ENCODE measurements at places on chromosomes 2 and 18. TPM values are rescaled to one million over a fixed set of nuclear protein-coding genes. Genes with fewer than 3 reads are reported as not detected.

CRYGC gene
- not detected for total RNA-seq

SERPINB3 gene
- total RNA-seq, result not detected

DNPEP gene
- total RNA-seq, result 50.0 TPM

SANBR gene
- 13.8 TPM for total RNA-seq

RMND5A gene
- total RNA-seq, result 61.4 TPM

ASXL3 gene
- total RNA-seq, result 0.07 TPM

SEMA4F gene
- total RNA-seq, result 6.4 TPM

RAD51AP2 gene
- total RNA-seq, result not detected

PIK3C3 gene
- 43.0 TPM for total RNA-seq

IL18R1 gene
- 3.7 TPM for total RNA-seq

WNT10A gene
- not detected for total RNA-seq

C2orf72 gene
- total RNA-seq, result not detected

IL18RAP gene
- total RNA-seq, result not detected

CRYGA gene
- total RNA-seq, result not detected

GPATCH11 gene
- total RNA-seq, result 7.3 TPM

STPG4 gene
- 0.11 TPM for total RNA-seq

MOGAT1 gene
- not detected for total RNA-seq

SULT1C2 gene
- total RNA-seq, result not detected

ARL5A gene
- total RNA-seq, result 63.0 TPM

GFPT1 gene
- 36.1 TPM for total RNA-seq

All from pulmonary artery endothelial cell (primary cell).